ENCODE measurements at places on chromosomes 12 and 14.

- no peaks in the 10 kb centered on the region for H3K27me3 ChIP-seq
- H3K27ac ChIP-seq = no peak overlapping the region
- H3K4me1 ChIP-seq = no peaks in the 10 kb centered on the region
- no peak for DNase-seq
- H3K4me3 ChIP-seq = no peak overlapping the region
- no peaks in the 10 kb centered on the region for H3K36me3 ChIP-seq
Observed at GRCh38 chr12:87866578-87867292, 162.5 kb downstream of the C12orf50 start.

DNA sequence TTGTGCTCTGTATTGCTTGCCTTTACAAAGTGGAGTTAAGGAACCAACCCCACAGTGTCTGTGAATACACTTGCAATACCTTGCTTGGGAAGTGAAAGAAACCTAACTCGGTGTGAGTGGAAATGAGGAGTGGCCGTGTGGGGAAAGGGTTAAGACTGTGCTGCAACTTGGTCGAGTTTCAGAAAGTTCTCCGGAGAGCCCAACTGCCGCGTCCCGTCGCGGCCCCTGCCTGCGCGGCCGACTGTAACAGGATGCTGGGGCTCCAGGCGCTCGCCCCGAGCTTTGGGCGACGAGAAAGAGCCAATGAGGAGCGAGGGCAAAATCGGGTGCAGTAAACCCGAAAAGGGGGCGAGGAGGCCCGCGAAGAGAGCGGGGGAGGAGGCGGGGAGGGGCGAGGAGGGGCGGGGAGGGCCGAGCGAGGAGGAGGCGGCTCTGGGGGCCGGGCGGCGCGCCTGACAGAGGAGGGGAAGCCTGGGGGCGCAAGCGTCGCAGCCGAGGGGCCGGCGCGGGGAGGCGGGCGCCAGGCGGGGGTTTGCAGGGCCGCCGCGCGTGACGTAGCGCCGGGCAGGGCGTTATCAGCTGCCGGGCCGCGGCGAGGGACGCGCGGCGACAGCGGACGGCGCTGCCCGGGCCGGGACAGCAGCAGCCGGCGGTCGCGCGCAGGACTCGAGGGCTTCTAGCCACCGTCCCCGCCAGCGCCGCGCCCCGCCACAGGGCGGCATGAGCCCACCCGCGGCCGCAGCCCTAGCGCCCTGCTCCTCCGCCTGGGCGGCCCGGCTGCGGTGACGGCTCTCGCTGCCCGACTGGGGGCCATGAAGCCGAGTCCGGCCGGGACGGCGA, at the start of gene DACT1:
TSS of gene DACT1 (plus strand) at position 572 of the 840 bp plus-strand sequence. CDS start at position 813, 241 bp downstream.
- H3K27me3 ChIP-seq = peaks cover 4% of the 10 kb centered on the region
- peaks cover 11% of the 10 kb centered on the region for H3K4me1 ChIP-seq
- DNase-seq = no peak
- peak within 1 kb of the TSS; percentile 32 for H3K4me3 ChIP-seq
- no peak within 1 kb of the TSS for H3K27ac ChIP-seq

DNA sequence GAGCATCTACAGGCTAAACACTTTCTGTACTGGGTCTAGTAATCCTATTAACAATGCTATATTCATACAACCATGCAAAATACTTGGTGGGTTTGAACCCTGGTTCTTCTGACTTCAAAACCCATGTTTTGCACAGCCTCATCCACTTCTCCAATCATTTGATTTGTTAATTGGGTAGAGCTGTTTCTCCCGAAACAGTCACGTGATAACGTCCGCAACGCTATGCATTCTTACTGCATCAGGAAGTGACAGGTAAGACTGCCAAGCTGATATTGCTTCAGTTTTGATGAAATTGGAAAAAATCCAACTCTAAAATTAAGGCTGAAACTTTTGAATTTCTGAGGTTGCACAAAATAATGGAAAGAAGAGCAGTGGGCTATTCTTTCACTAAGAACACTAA, 30.4 kb upstream of the RNU6-7 start:
- H3K36me3 ChIP-seq = no peaks in the 10 kb centered on the region
- no peaks in the 10 kb centered on the region for H3K4me1 ChIP-seq
- DNase-seq = no peak
- no peaks in the 10 kb centered on the region for H3K27me3 ChIP-seq
- no peak overlapping the region for H3K4me3 ChIP-seq

GRCh38 chr14:21088687-21089086, 9.8 kb downstream of the ZNF219 start:
- no peaks in the 10 kb centered on the region for H3K27me3 ChIP-seq
- H3K36me3 ChIP-seq = no peaks in the 10 kb centered on the region
- H3K4me3 ChIP-seq = no peak overlapping the region
- no peak for DNase-seq
- H3K4me1 ChIP-seq = peaks cover 25% of the 10 kb centered on the region

DNA sequence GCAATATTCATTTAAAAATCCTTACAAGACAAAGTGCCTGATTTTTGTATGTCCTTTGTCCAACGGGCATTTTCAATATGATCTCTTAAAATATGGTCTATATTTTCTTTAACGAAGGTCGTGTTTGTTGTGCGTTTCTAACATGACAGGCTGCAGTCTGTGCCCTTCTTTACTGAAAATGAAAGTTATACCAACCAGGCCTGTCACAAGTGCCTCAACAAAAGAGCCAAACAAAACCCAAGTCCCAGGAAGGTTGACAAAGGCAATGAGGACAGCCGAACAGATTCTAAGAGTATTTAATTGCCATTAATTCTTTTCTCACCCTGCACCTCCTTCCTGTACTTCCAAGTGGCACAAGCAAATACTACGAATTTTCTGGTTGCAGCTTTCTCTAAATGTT, 13.9 kb downstream of the PAX9 start:
- no peak overlapping the region for H3K4me3 ChIP-seq
- H3K27ac ChIP-seq = no peak overlapping the region
- DNase-seq = no peak
- H3K36me3 ChIP-seq = no peaks in the 10 kb centered on the region

DNA sequence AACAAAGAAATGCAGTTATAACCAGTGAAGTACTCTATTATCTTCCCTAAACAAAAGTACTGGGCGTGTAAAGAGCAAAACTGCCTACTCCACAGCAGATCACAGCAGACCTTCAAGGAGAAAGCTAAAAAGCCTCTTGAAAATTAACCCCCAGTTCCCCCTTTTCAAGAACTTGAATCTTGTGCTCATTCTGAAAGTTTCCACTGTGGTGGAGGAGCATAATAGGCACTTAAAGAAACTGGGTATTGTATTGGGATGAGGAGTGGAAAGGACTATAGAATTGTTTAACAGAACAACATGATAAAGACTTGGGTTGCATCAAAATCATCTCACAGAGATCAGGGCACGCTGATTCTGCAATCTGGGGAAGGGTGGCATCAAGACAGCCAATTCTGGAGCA, 51.1 kb downstream of the SLC25A47 start:
- peak overlapping the region; percentile 55 for H3K27ac ChIP-seq
- H3K4me3 ChIP-seq = no peak overlapping the region
- H3K4me1 ChIP-seq = peaks cover 30% of the 10 kb centered on the region
- H3K27me3 ChIP-seq = no peaks in the 10 kb centered on the region

DNA sequence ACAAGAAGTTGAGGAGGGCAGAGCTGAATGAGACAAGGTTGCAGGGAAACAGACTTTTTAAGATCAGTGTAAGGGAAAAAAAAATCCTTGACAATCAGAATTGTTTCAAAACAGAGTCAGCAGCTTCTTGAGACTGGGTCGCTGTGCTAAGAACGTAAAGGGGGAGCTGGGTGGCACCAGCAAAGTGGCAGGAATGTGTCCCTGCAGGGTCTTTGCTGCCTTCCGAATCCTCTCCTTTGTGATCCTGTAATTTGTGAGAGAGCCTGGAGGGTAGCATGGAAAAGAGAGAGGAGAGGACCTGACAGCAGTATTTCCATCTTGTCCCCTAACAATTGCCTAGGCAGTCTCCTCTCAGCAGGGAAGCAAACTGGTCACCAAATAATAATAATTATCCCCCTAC, 472.8 kb downstream of the RGS6 start:
- no peak overlapping the region for H3K4me3 ChIP-seq
- H3K27ac ChIP-seq = no peak overlapping the region
- H3K36me3 ChIP-seq = no peaks in the 10 kb centered on the region
- peaks cover 9% of the 10 kb centered on the region for H3K4me1 ChIP-seq

- peaks cover 3% of the 10 kb centered on the region for H3K27me3 ChIP-seq
- H3K4me3 ChIP-seq = no peak overlapping the region
- no peak overlapping the region for H3K27ac ChIP-seq
- DNase-seq = no peak
Observed at GRCh38 chr14:64826845-64827244, 52.9 kb downstream of the SPTB start.

GRCh38 chr14:105346876-105347586, 32.5 kb downstream of the PACS2 start:
- no peak for DNase-seq
- H3K4me3 ChIP-seq = no peak overlapping the region
- H3K27me3 ChIP-seq = no peaks in the 10 kb centered on the region
- H3K27ac ChIP-seq = no peak overlapping the region

- no peak overlapping the region for H3K4me3 ChIP-seq
- no peak for DNase-seq
- H3K27ac ChIP-seq = no peak overlapping the region
- peaks cover 59% of the 10 kb centered on the region for H3K27me3 ChIP-seq
- H3K36me3 ChIP-seq = no peaks in the 10 kb centered on the region
Observed at GRCh38 chr14:94775091-94775870, 5.4 kb upstream of the GSC start.

DNA sequence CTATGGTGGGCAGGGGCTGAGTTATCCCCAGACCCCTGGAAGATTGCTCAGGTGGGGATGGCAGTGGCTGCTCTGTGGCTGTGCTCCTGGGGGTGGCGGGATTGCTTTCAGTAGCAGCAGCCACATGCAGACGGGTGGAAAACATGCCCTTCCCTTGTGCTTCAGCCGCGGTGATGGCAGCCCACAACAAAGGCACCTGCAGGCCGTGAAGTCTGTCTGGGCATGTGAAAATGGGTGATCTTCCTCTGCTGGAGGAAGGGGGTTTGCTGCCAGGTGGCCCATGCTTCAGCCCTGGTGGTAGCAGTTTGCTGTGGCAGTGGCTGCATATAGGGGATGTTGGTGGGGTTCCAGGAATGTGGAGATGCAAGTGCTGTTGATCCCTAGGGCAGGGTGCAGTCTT, 326.2 kb upstream of the RGS6 start:
- H3K27ac ChIP-seq = no peak overlapping the region
- H3K27me3 ChIP-seq = no peaks in the 10 kb centered on the region
- H3K4me1 ChIP-seq = peaks cover 10% of the 10 kb centered on the region
- H3K36me3 ChIP-seq = no peaks in the 10 kb centered on the region
- DNase-seq = no peak

DNA sequence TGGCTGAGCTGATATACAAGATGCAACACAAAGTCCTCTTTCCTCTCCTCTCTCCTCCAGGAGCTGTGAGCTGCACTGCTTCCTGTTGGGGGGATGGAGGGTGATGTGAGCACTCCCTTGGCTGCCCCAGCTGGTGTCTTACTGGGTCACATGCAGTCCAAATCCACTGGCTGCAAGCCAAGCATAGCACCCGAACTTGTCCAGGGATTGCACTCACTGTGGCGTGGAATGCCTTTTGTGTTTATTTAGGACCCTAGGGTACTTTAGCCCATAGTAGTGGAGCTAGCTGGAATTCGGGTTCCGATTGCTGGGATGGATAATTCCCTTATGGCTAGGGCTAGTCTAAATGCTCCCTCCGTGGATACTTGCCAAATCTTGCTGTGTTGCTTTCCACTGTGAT, 424.9 kb upstream of the SYT1 start:
- H3K27ac ChIP-seq = no peak overlapping the region
- H3K4me3 ChIP-seq = no peak overlapping the region
- H3K27me3 ChIP-seq = no peaks in the 10 kb centered on the region
- no peaks in the 10 kb centered on the region for H3K36me3 ChIP-seq
- no peak for DNase-seq

GRCh38 chr12:59040656-59041055, 120.4 kb upstream of the LRIG3 start:
- no peak for DNase-seq
- H3K4me1 ChIP-seq = no peaks in the 10 kb centered on the region
- no peak overlapping the region for H3K27ac ChIP-seq
- H3K4me3 ChIP-seq = no peak overlapping the region
- H3K36me3 ChIP-seq = no peaks in the 10 kb centered on the region
- no peaks in the 10 kb centered on the region for H3K27me3 ChIP-seq

GRCh38 chr12:46577063-46577776, 204.6 kb upstream of the SLC38A2 start:
- DNase-seq = no peak
- no peaks in the 10 kb centered on the region for H3K4me1 ChIP-seq
- H3K36me3 ChIP-seq = no peaks in the 10 kb centered on the region
- H3K27ac ChIP-seq = no peak overlapping the region
- H3K27me3 ChIP-seq = no peaks in the 10 kb centered on the region

DNA sequence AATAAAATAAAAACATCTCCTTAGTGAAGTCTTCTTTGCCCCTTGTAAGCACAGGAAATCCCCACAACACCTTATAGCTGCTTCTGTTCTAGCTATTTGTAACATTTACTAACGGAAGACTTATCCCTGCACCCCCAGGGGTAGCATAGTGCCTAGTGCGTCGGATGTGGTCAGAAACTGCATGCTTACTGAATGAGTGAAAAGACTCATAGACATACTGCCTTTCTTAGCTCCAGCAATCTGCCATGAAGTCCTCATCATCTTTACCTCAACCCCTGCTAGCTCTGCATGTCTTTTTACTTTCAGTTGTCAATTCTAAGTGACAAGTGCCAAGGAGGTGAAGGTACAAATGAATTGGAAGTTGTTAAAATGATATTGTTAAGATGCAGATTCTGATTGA, 12.9 kb downstream of the RIOX1 start:
- no peaks in the 10 kb centered on the region for H3K27me3 ChIP-seq
- H3K4me1 ChIP-seq = no peaks in the 10 kb centered on the region

DNA sequence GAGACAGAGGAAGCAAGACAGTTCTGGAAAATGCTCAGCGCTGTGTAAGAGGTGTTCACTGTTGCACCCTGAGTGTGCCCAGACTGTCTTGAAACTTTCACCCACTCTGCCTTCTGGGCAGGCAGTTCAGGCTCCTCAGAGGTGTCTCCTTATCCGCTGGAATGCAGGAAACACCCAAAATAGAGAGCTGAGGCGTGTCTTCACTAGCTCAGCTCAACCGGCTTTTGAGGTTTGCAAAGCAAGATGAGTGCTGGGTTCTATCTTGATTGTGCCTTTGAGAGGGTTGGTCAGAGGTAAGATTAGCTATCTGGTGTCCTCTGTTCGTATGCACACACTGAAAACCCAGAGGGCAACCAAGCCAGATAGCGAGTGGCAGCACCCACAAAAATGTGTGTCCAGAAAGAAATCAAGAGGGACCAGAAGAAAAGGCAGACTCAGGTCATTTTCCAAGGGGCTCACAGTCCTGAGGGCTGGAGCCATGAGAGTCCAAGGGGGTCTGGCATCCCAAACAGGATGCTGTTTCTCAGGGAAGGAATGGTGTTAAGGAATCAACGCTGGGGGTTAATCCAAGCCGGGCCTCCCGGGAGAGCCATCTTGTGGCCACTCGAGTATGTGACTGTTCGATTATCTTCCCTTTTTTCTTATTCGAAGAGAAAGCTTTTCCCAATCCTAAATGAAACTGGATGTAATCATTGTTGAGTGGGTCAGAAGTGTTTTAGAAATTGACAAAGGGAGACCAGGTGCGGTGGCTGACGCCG, 47.1 kb downstream of the TBX3 start:
- no peak overlapping the region for H3K27ac ChIP-seq
- no peak for DNase-seq
- H3K4me3 ChIP-seq = no peak overlapping the region
- H3K4me1 ChIP-seq = no peaks in the 10 kb centered on the region

- no peaks in the 10 kb centered on the region for H3K36me3 ChIP-seq
- no peak overlapping the region for H3K27ac ChIP-seq
- no peaks in the 10 kb centered on the region for H3K4me1 ChIP-seq
- no peak for DNase-seq
Observed at GRCh38 chr12:85559127-85559526, 277.1 kb downstream of the RASSF9 start.

- H3K27me3 ChIP-seq = no peaks in the 10 kb centered on the region
- H3K4me3 ChIP-seq = no peak overlapping the region
- H3K27ac ChIP-seq = no peak overlapping the region
- peaks cover 3% of the 10 kb centered on the region for H3K36me3 ChIP-seq
Observed at GRCh38 chr12:69534389-69534822, 50.9 kb upstream of the CCT2 start.

Measured in natural killer cell (primary cell).